Effector memory CD8-positive, alpha-beta T cell (primary cell): ENCODE measurements at places on chromosomes 3 and 15.

GRCh38 chr15:55170361-55170760 lies 26.4 kb downstream of the RSL24D1 start:
- DNase-seq, result no peak

DNA sequence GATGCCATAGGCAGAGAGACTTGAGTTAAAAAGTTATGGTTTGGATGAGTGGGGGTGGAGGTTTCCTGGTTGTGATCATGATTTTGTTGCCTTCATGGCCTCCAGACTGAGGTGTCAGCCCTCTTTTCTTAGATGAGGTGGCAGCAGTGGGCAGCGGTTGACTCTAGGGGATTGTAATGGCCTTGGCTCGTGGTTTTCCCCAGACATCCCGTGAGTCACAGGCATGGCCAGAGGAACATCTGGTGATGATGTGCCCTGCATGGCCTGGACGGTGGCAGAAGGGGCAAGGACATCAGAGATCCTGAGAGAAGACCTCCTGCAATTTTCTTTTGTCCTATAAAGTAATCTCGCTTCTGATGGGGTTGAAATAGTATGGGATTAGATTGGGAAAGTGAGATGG lies 12.4 kb downstream of the RETNLB start:
- no peak for DNase-seq

GRCh38 chr3:16460273-16460672 lies 53.2 kb downstream of the RFTN1 start:
- no peak for DNase-seq

- DNase-seq, result no peak
These were observed 49.9 kb upstream of the SUCLG2 start for GRCh38 chr3:67704322-67704721.
